ENCODE measurements at places on chromosomes 1 and 21. TPM values are rescaled to one million over a fixed set of nuclear protein-coding genes. Genes with fewer than 3 reads are reported as not detected.

CHIT1 gene
- not detected for total RNA-seq

VHLL gene
- total RNA-seq: not detected

GRCh38 chr1:26360807-26361604 lies 7.1 kb upstream of the CRYBG2 start:
- DNase-seq: no peak
- no peaks in the 10 kb centered on the region for H3K36me3 ChIP-seq
- H3K4me1 ChIP-seq: no peaks in the 10 kb centered on the region
- H3K4me3 ChIP-seq: peak overlapping the region; percentile 32
- peaks cover 14% of the 10 kb centered on the region for H3K27me3 ChIP-seq

DNA sequence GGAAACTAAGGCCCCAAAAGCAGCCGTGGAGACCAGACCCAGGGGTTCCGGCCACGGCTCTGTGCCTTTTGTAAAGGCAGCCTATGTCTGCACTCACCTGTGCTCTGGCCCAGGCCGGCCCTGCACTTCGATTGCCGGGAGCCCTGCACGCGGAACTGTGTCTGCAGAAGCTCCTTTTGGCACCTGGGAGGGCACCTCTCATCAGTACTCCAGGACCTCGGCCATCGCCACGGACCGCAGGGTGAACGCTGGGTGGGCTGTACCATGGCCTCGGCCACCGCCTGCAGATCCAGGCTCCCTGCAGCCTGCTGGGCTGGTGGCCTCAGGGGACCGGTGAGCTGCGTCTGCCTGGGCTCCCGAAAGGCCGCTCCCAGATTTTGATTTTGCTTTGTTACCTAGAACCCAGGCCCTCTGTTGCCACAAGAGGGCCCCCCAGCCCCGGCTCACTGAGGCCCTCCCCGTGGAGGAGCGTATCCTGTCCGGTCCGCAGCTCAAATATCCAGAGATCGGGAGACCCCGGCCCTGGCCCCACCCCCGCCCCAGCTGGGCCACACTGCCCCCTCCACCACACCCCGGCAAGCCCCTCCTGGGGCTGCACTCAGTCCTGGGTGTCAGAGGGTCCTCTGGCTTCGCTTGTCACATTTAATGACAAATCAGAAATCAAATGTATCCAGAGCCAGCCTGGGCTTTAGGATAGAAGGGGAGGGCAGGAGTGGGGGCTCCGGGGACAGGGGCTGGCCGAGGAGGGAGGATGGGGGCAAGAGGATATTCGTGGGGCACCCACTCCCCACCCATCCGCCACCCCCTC lies 60.2 kb upstream of the PDE9A start:
- DNase-seq: no peak
- H3K36me3 ChIP-seq: no peaks in the 10 kb centered on the region
- H3K27ac ChIP-seq: no peak overlapping the region

HPDL gene
- not detected for total RNA-seq

C1QB gene
- 454 TPM for total RNA-seq

GRCh38 chr1:9193233-9193625 lies 41.3 kb upstream of the H6PD start:
- no peak for DNase-seq
- no peak overlapping the region for H3K27ac ChIP-seq
- no peak overlapping the region for H3K4me3 ChIP-seq
- no peaks in the 10 kb centered on the region for H3K36me3 ChIP-seq
- H3K27me3 ChIP-seq: no peaks in the 10 kb centered on the region
- peaks cover 5% of the 10 kb centered on the region for H3K4me1 ChIP-seq

GRCh38 chr1:46557403-46557802 lies 6.0 kb upstream of the KNCN start:
- H3K4me1 ChIP-seq: no peaks in the 10 kb centered on the region
- peaks cover 32% of the 10 kb centered on the region for H3K36me3 ChIP-seq
- H3K27ac ChIP-seq: no peak overlapping the region
- H3K4me3 ChIP-seq: no peak overlapping the region
- no peaks in the 10 kb centered on the region for H3K27me3 ChIP-seq
